ENCODE measurements at places on chromosomes 2 and 18.

DNA sequence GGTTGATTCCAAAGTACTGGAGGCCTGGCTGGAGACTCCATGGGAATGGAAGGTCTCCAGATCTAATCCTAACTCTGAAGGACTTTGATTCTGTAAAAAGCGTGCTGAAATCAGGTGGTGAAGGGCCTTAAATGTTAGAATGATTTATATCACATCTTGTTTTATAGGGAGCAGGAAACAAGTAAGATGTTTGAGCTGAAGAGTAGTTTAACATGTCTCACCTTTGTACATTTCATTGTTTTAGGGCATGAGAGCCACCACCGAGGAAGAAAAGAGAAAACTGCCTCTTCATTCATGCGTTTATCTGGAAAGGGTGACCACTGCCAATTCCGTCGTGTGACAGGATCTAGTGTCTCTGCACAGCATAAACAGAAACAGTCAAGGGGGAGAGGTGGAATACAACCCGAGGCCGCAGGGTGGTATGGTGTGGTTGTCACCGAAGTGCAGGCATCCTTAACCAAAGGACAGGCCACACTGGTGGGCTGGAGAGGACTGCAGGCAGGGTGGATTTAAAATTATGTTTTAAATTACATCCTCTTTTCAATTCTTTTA is 445.3 kb downstream of the SLC4A3 start:
- DNase-seq, result no peak

DNA sequence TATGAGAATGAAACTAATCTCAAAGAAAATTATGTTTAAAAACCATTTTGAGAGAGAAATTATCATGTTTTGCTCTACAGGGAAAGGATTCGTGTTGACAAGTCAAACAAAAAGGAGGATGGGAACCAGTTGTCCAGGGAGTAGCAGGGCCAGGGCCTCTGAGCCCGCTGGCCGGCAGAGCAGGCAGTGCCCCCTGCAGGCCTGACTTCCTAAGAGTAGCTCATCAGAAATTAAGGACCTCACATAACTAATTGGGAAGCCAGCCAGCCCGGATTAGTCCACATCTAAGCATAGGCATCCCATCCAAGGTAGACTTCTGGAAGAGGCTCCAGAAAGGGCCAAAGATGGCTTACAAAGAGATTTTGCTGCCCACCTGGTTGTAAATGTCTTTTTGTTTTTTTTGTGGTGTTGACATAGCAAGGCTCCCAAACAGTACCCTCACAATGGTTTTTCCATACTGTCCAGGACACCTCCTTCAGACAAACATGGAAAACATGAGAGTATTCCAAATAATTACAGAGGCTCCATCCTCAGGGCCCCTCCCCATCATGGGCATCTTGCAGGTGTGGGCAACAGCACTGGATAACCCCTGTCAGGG is 241.2 kb upstream of the TANK start:
- peak; percentile 63 for DNase-seq

GRCh38 chr2:234437642-234438304 is 59.1 kb downstream of the ARL4C start:
- no peak for DNase-seq

GRCh38 chr2:161998857-161999256 is 75.2 kb downstream of the DPP4 start:
- no peak for DNase-seq

DNA sequence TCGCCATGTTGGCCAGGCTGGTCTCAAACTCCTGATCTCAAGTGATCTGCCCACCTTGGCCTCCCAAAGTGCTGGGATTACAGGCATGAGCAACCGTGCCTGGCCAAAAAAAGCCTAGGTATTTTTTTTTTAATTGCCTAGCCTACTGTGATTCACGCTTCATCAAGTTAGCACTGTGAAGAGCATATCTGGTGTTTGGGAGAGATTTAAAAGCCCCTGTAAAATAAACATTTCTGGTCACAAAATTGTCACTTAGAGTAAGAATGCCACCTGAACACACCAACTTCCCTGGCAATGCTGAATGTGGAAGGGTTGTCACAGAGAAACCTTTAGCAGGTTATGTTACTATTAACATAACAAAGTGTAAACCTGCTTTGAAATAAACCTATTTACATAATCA is 39.7 kb upstream of the CHAC2 start:
- DNase-seq, result no peak

DNA sequence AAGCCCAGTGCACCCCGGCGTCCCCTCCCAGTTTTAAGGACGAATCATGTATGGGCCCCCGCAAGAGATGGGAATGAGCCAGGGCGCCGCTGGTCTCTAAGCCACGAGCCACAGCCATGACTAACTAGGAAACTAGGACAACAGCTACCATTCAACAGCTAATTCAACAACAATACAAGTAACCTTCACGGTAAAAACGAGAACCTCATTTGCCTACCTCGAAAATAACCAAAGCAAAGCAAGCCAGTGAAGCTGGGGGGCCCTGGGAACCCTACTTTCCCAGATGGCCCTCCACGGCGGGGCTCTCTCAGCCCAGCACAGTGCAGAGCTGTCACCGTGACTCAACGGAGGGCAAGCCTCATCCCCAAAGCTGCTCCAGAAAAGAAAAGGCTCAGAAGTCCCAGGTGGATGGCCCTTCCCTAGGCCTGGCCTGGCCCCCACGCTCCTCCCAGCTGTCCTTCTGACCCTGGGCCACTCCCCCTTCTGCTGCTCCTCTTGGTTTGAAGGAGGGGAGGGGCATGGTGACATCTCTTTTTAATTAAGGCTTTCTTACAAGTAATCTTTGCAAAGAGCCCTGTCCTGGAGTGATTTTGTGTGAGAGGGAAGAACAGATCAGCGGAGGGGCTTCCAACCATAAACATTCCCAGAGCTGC is 126.3 kb downstream of the HDAC4 start:
- no peak for DNase-seq

DNA sequence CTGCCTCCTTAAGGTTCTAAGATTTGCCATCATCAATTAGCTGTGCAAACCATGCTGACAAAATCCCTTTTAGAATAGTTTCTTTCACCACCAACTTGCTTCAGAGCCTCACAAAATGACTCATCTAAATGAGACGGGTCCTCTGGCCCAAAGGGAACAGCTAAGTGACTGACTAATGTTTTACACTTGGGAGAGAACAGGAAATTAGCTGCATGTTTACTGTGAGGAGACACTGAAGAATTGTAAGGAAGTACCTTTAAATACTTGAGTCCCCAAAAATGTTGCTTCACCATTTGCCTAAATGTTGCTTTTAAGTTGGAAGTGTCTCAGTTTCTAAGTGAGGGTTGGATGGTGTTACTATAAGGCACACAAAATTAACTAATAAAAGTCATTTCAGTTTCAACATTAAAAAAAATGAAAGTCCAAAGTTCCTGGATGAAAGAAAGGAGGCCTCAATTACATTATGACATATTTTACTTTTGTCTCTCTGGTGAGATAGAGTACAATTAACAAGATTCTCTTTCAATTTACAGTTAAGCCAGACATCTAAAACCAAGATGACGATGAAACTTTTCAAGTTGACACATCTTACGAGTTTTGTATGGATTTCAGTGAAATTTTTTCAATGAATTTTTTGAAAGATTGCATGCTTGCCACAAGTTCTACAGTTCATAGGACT is 229.1 kb upstream of the FN1 start:
- peak; percentile 42 for DNase-seq

DNA sequence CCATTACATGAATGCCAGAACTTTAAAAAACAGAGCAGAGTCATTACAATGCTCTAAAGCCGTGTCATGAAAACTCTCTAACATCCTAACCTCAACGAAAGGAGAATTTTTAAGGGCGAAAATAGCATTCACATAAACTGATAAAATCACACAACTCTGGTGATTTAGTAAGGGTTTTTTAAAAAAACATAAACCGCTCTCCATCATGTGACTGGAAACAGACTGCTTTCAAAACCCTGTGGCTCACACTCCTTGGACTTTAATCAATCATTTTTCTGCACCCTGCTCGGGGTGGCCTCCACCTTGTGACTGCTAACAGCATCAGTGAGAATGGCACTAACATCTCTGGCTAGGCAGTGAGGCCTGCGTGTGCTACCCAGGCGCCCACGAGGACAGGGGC is 12.1 kb downstream of the DOCK10 start:
- DNase-seq, result no peak

- no peak for DNase-seq
These were observed 92.9 kb downstream of the TXNL1 start for GRCh38 chr18:56545464-56545863.

GRCh38 chr2:69734035-69734611 is 7.8 kb upstream of the ANXA4 start:
- no peak for DNase-seq

- DNase-seq, result peak; percentile 34
These were observed 146.9 kb upstream of the STON1 start for GRCh38 chr2:48383036-48383435.

DNA sequence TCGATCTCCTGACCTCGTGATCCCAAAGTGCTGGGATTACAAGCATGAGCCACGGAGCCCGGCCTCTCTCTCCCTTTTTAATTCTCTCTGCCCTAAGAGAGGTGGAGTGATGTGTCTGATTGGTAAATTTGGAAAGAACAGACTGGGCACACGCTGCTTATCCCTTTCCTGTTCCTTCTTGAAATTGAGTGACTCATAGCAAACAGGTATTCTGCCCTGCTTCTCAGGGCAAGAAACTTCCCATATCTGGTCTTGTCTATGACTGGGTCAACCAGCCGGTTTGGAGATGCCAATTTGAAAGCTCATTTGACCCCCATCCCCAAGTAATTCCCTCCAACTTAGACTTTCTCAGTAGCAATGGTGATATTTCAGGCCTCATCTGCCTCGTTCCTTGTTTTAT is 15.0 kb downstream of the LYPD1 start:
- DNase-seq, result no peak

- no peak for DNase-seq
These were observed 1695.0 kb upstream of the CELF4 start for GRCh38 chr18:39260565-39260964.

- DNase-seq, result no peak
These were observed 29.0 kb downstream of the LPIN1 start for GRCh38 chr2:11775384-11775783.

- DNase-seq, result no peak
These were observed 25.6 kb upstream of the PTMA start for GRCh38 chr2:231682603-231683291.

DNA sequence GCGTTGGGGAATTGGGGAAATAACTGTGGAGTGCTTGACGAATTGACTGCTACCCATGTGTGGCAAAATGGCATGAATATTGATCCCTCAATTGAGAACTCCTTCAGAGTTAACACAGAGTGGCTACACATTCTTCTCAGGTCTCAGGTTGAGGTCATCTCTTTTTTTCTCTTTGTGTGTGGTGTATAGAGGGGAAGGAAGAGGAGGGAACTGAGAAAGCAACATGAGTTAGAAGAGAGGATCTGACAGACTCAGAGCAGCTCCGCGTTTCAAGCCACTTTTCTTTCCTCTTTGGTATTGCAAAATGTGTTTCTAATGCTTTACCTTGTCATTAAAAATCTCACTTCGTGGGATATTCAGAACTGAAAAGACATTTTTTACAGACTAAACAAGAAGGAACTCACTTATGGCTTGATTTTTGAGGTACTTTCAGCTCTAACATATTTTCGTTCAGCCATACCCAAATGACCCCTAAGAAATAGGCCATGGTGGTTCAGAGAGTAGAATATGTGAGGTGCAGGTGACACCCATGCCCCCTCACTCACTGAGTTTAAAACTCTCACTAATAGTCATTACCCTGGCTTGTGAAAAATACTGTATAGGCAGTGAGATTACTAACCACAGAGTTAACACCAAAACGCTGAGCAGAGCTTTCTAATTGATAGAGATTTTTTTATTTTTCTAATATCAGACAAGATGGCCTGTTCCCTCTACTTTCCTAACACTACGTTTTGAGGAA is 22.5 kb downstream of the STAT4 start:
- no peak for DNase-seq

DNA sequence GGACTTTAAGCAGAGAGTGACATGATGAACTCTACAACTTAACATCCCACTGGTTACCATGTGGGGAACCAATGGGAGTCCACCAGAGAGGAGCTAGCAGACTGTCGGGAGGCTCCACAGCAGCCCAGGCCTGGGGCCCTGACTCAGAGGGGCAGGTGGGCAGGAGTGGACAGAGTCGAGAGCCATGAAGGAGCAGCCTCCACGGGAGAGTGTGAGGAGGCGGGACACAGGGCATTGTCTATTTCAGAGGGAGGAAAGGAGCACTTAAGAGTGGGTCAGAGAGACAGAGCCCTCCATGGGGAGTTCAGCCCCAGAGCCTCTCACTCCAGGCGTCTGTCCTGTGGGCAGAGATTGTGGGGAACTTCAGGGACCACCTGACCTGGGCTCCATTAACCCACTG is 118.7 kb downstream of the CYP26B1 start:
- no peak for DNase-seq

DNA sequence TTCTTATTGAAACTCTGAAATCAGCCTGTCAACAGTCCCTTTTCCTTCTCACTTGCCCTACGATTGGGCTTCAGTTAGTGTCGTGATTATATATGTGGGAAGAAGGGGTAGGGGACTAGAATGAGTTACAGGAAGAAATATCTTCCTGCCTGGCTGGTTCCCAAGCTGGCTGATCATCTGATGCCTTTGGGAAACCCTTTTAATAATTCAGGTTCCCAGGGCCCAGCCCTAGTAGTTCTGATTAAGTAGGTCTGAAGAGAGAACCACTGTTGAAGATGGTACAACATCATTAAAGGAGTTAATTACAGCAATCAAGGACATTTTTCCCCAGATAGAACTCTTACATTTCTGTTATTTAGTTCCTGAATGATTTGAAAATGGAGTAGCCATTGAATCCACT is 110.1 kb upstream of the EML6 start:
- no peak for DNase-seq

- no peak for DNase-seq
These were observed 337.8 kb upstream of the CDH2 start for GRCh38 chr18:28514699-28515098.

- peak; percentile 40 for DNase-seq
These were observed 629 bp downstream of the PRELID3A start for GRCh38 chr18:12408247-12408869.

DNA sequence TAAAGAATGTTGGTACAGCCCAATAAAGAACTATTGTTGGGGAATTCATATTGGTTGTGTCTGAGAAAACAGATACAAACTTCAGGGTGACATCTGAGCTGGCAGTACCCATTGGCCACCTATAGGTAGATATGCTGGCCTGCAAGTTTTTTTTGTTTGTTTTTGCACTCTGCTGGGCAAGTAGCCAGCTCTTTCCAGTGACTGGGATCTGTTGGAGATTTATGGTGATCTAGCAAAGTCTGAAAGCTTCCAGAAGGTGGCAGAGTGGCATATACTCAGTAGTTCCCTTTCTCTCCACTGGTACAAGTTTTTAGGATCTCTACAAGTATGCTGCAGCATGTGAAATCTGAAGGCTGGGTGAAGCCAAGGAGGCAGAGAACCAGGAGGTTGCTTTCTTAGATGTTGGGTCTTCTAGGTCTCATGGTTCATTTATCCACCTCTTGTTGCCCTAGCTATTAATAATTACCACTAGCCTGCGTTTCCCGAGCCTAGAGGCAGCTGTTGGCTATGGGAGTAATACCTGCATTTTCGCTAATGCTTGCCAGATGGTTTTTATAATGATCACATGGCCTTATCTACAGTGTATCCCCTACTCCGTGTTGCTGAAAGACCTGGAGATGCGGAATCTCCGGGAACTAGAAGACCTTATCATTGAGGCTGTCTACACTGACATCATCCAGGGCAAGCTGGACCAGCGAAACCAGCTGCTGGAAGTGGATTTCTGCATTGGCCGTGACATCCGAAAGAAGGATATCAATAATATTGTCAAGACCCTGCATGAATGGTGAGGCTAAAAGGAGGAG is 9.5 kb downstream of the COPS7B start:
- peak; percentile 47 for DNase-seq

GRCh38 chr2:7121851-7122250 is 204.6 kb downstream of the RNF144A start:
- no peak for DNase-seq

- DNase-seq, result peak; percentile 42
These were observed 715.4 kb upstream of the ZEB2 start for GRCh38 chr2:145235312-145235711.
